ENCODE measurements at places on chromosomes 16 and 17. TPM values are rescaled to one million over a fixed set of nuclear protein-coding genes. Genes with fewer than 3 reads are reported as not detected.

Gene DPEP1
- not detected for total RNA-seq

Gene TMEM106A
- total RNA-seq = 3.5 TPM

Gene NKD1
- under 0.01 TPM for total RNA-seq

Gene ASPSCR1
- 26.8 TPM for total RNA-seq

Gene ABCC12
- not detected for total RNA-seq

Gene HBM
- not detected for total RNA-seq

Gene ADAMTS18
- total RNA-seq = under 0.01 TPM

Gene MT1A
- 3.9 TPM for total RNA-seq

Gene KRTAP2-2
- not detected for total RNA-seq

Gene CARD14
- under 0.01 TPM for total RNA-seq

Gene CSNK2A2
- total RNA-seq = 29.0 TPM

Gene HOXB4
- total RNA-seq = 1.00 TPM

Gene MOSMO
- 29.7 TPM for total RNA-seq

Gene CACNG4
- not detected for total RNA-seq

Gene TBC1D3H
- not detected for total RNA-seq

Gene FNDC8
- total RNA-seq = not detected

Gene GLP2R
- total RNA-seq = under 0.01 TPM

Gene SLC46A1
- total RNA-seq = 3.1 TPM

Gene PLCG2
- total RNA-seq = 1.5 TPM

Gene USP43
- 0.12 TPM for total RNA-seq

Gene MT3
- total RNA-seq = 0.44 TPM

Gene VKORC1
- total RNA-seq = 142 TPM

Gene TBC1D3C
- total RNA-seq = not detected
